ENCODE measurements at places on chromosomes 2 and 18.
A peak's percentile ranks its signal among the peaks of the same experiment; 100 is the strongest.

- no peak for DNase-seq
Observed at GRCh38 chr18:52813635-52814416, 473.8 kb downstream of the DCC start.

GRCh38 chr2:84338069-84338468, 121.0 kb downstream of the SUCLG1 start:
- DNase-seq: no peak

DNA sequence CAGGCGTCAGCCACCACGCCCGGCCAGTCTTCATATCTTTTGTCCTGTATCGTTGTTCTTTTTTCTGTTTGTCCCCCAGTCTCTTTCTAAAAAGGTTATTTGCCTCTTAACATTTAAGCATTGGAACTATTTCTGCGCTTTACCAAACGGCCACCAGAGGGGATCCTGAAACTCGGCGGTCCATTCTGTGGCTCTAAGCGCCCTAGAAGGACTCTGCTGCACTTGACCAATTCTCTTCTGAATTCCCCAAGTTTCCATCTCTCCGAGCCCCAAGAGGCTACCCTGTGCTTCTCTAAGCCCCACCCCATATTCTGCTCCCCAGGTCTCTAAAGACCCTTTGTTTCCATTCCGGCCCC, 33.1 kb upstream of the REG3G start:
- no peak for DNase-seq

- DNase-seq: no peak
Observed at GRCh38 chr2:160375802-160376469, 117.7 kb downstream of the RBMS1 start.

GRCh38 chr2:32688541-32688940, 60.7 kb downstream of the TTC27 start:
- no peak for DNase-seq

GRCh38 chr2:157825885-157826284, 50.2 kb downstream of the ACVR1 start:
- DNase-seq: peak; percentile 76

DNA sequence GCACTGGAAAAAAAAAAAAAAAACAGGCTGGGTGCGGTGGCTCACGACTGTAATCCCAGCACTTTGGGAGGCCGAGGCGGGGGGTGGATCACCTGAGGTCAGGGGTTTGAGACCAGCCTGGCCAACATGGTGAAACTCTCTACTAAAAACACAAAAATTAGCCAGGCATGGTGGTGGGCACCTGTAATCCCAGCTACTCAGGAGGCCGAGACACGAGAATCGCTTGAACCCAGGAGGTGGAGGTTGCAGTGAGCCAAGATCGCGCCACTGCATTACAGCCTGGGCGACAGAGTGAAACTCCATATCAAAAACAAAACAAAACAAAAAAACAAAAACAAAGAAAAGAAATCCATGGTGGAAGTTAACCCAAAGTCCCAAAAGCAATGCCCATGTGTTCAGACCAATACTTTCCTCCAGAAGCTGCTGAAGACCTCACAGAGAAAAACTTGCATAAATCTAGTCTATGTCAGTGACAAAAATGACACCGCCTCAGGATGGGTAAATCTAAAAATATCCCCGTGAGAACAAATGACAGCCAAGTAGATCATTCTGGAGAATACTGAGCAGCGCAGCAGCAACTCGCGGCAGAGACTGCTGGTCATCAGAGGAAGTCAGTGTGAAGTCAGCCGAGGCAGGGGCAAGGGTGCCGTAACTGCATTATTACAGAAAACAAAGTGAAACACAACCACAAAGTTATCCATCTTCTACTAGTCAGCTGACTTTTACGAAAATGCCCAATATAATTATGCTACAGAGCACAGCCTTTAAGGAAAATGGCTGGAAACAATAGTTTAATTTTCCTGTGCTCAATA, 41.0 kb downstream of the LPIN2 start:
- DNase-seq: no peak

DNA sequence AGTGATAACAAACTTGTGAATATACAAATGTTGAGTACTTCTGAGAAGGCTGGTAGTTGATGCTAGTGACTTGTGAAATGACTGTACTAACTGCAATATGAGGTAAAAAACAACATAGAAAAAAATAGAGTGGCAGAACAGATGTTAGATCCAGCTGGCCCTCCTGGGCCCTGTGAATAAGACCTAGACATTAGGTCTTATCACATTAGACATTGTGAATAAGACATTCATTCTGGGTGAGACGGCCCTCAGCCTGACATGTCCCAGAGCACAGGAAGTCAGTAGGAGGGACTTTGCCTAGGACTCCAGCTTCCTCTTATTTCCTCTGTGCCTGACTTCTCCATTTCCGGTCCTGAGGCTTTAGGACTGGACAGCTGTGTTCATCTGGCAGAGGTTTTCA, 22.9 kb downstream of the DOK1 start:
- DNase-seq: peak; percentile 36

GRCh38 chr2:207766041-207766551, 3.6 kb downstream of the FZD5 start:
- DNase-seq: no peak

DNA sequence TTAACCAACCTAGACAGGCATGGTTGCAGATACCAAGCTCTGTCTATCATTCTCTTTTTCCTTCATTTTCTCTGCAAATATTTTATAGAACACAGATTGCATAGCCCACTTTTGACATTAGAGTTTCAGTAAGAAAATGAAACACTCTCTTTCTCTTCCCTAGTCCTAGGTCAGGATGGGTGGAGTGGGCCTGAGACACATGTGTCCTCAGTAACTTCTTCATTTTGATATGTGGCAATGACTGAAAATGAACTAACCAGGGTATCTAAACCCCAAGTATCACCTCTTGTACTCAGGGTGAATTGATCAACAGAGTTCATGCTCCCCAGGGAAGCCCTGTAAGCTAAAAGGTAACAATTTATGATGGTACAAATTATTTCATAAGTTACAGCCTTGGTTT, 37.0 kb upstream of the KYNU start:
- DNase-seq: no peak

GRCh38 chr2:69203166-69203985, 183.7 kb downstream of the GFPT1 start:
- no peak for DNase-seq

DNA sequence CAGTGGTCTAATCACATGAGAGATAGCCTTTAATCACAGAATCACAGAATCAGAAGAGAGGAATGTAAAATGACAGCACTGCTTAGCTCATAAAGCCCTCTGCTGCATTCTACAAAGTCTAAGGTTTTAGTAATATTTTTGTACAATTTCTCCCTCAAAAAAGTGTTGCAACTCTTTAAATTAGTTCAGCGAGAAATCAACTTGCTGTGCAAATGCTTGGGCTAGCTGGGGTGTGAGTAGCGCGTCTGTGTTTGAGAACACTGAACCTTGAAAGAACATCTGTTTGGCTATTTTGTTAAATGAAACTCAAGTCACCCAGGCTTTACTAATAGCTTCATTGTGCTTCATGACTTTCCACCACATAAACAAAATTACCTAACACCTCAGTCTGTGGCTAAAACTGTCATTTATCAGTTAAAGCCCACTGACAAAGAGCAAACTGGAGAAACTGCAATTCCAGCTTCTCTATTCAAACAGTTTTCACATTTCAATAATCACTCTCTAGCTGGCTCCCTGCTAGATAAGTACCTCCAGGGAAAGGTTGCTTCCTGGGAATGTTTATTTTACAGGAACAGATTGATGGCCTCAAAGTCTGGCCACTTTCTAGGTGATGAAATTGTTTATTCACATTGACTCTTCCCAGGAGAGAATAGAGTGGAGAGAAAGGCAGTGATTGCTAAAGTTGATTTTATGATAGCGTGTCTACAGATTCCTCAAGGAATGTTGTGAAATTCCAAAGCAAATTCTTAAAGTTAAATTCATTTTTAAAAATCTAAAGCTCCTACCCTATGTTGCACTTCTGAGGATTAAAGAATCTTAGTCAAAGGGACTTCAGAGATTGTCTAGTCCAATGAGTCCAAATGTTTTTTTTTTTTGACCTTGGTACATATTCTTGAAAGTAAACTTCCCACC, 36.0 kb upstream of the STAT1 start:
- no peak for DNase-seq

DNA sequence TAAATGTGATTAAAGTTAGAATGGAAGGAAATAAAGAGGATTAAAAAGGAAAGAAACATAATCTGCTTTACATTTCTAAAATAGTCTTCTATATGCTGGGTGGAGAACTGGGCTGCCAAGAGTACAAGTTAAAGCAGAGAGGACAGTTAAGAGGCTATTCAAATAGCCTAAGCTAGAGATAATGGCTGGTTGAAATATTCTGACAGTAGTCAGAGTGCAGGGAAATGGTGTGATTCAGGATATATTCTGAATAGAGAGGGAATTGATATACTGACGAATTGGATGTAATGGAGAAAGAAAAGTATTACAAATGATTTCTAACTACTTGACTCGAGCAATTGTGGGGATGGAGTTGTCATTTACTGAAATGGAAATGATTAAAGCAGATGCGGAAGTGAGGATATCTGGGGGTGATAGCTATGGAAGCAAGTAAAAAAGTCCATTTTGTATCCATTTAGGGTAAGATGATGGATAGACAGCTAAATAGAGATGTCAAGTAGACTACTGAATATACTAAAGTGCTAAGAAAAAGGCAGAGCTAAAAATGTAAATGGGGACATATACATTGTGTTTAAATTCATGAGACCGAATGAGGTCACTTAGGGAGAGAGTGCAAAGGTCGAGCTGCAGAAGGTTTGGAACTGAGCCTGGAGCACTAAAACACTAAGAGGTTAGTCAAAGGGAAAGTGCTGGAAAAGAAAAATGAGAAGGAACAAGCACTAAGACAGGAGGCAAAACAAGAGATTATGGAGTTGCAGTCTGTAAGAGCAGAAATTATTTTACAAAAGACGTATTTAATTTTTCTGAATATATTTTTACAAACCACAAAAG, 696.8 kb downstream of the LRRTM4 start:
- no peak for DNase-seq

- no peak for DNase-seq
Observed at GRCh38 chr2:2806711-2807110, 475.6 kb upstream of the MYT1L start.

- DNase-seq: no peak
Observed at GRCh38 chr2:167264380-167264779, 376.1 kb downstream of the XIRP2 start.

DNA sequence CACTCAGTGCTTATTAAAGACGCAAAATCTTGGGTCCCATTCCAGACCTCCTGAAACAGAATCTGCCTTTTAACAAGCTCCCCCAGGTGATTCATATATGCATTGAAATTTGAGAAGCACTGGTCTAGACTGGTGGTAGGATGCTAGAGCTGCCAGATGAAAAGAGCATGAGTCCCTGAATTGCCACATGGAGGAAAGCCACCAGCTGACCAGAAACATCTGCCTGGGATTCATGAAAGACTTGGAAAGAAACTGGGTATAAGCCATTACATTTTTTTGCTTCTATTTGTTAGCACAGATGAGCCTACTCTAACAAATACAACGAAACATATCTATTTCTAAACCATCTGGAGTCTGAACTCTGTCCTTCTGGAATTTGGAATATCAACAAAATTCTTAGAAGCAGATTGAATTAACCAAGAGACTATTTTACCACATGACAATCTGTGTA, 228.9 kb downstream of the RBM43 start:
- DNase-seq: no peak

- no peak for DNase-seq
Observed at GRCh38 chr2:235951982-235952381, 216.2 kb downstream of the GBX2 start.

- DNase-seq: no peak
Observed at GRCh38 chr2:234027641-234028040, 22.9 kb upstream of the SPP2 start.

- DNase-seq: no peak
Observed at GRCh38 chr2:137228566-137228965, 463.2 kb downstream of the THSD7B start.

DNA sequence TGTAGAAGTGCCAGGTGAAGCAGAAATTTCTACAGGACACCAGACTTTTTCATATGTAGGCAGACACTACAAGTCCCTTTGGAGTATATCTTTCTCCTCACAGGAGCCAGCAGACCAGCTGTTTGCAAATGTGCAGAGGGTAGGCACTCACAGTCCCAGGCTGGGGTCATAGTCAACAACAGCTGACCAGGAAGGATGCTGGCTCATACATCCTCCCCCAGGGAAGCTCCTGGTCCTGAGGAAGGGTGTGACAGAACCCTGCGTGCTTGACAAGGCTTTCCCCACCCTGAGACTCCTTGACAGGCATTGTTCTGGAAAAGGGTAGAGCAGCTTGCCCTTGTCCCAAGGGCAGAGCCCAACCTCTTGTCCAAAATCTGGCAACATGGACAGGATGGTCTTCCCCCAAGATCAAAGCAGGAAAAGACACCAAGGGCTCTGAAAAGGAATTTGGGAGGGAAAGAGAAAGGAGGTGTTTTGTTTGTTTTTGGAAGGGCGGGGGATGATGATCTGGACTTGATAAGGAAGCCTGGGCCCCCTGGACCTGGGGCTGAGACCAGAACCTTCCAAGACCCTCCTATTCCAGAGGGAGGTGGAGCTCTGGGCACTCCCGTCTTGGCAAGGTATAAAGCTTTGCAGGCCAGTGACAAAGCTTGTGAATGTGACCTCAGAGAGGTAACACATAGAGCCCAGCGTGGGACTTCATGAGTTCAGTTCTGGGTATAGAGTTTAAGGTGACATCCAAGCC, 87.1 kb downstream of the GFPT1 start:
- DNase-seq: no peak

- no peak for DNase-seq
Observed at GRCh38 chr2:88545118-88545517, 82.1 kb downstream of the EIF2AK3 start.

DNA sequence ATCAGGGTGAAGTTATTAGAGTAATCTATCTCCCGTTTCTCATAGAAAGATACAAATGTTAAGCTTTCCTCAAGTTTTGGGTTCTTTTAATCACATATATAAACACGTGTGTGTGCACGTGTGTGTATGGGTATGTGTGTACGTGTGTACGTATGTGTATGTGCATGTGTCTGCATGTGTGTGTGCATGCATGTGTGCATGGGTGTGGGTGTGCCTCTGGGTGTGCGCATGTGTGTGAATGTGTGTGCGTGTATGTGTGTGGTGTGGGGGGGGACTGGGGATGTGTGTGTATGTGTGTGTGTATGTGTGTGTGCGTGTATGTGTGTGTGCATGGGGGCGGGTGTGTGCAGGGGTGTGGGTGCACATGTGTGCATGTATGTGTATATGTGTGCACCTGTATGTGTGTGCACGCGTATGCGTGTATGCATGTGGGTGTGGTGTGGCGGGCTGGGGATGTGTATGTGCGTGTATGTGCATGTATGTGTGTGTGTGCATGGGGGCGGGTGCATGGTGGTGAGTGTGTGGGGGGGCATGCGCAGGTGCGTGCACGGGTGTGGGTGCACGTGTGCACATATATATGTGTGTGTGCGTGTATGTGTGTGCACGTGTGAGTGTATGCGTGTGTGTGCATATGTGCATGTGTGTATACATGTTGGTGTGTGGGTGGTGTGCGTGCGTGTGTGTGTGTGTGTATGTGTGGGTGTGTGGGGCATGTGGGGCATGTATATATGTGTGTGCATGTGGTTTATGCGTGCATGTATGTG, 304.0 kb downstream of the MBD2 start:
- DNase-seq: no peak

- DNase-seq: no peak
Observed at GRCh38 chr2:11695576-11695975, 25.6 kb upstream of the NTSR2 start.
